ENCODE measurements at places on chromosomes 12 and 14.

- DNase-seq: no peak
These were observed 18.7 kb downstream of the HELB start for GRCh38 chr12:66320996-66321395.

DNA sequence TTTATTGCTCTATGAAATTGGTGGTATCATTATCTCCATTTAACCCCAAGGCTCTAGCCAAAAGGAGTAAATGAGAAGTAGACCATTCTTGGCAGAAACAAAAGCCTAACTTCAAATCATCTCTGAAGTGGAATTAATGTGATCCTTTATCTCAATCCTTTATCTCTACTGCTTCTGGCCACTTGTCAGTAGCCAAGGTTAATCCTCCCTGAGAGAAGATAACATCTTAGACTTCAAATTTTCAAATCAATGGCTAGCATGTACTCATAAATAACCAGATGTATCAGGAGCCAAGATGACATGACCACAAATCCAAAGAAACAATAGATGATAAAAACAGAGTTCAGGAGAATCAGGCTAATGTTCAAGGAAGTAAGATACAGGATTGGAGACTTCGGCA lies 123.1 kb upstream of the RASSF8 start:
- DNase-seq: no peak

DNA sequence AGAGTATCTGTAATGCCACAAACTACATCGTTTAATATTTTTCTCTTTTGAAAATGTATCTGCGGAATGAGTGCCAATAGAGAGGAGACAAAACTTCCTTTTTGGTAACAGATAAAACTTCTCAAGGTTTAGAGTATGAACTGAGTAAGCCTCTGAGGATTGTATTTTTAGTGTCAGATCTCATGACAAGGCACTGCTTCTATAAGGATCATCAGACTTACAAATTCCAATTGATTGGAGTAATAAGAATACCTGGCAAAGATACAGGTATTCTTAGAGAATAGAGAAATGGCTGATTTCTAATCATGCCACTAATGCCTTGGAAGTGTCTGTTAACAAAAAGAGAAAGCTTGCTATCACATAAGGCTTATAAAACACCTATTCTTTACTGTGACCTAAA lies 45.3 kb downstream of the SLC35F4 start:
- DNase-seq: no peak

DNA sequence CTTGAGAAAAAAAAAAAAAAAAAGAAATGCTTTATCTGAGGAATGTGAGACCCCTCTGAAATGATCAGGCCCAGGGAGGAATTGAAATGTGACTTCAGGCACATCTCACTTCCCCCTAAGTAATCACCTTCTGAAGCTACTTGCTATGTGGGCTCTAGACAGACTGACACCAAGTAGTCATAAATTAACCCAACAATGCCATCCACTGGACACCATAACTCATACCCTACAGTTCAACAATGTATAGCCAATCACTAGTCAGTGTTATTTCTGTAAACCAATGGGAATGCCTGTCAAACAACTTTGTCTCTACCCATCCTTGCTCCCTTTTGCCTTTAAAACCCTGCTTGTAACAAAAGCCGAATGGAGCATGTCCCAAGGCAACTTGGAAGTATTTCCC lies 182.7 kb upstream of the TMPO start:
- no peak for DNase-seq

DNA sequence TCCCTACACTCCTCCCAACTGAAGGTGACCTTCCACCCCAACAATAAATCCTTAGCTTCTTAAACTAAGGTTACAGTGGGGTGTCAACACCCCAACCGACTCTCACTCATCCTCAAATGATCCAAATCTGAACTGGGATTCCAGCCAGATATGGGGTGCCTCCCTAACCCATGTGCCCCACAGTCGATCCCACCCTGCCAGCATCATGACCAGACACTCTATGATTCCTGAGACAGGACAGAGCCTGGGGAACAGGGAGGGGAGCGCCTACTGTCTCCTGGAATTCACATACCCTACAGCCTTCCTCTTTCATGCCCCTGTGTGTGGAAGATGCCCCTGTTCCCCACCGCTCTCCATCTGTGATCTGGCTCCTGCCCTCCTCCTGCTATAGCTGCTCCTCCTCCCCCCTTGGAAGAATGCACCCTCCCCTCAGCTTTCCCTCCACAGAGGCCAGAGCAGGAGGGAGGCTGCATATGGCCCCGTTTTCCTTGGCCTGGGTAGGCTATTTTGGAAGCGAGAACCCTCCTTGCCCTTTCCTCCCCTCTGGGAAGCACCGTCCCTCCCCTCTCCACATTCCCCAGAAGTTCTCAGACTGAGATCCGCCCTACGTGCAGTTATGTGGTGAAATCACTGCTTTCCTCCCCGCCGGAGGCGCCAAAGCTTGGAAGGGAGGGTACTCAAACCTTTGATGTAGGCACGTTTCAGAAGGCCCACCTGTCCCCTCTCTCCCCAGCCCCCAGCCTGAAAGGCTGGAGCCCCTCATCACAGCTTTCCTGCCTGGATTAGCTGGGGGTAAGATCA lies 48.0 kb downstream of the SMUG1 start:
- no peak for DNase-seq

DNA sequence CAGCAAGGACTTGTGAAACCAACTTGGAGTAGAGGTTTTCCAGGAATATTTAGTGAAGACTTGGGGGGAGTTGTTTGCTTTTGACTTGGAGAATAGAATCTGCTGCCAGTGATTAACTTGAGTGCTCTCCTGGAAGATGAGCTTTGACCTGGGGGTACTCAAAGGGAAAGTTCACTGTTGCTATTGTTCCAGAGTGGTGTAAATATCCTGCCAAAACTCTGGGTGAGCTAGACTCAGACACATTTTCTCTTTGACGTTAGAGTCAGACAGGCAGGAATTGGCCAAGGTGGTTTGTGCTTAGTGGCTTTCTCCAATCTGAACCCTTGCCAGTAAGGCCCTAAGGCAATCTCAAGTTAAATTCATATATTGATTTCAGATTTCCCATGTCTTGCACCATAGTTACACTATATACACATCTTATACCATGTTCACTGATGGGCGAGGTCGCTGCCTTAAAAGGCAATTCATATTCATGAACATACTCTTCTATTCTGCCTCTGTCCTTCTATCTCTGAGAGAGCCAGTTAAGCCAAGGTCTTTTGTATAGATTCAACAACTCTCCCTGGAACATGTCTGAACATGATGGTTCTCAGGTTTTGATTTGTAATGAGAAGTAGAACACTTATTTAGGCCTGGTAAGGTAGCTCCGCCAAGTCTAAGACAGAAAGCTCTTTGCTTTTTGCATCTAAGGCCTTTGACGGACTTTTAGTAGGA lies 204.6 kb upstream of the SLC38A2 start:
- DNase-seq: no peak

DNA sequence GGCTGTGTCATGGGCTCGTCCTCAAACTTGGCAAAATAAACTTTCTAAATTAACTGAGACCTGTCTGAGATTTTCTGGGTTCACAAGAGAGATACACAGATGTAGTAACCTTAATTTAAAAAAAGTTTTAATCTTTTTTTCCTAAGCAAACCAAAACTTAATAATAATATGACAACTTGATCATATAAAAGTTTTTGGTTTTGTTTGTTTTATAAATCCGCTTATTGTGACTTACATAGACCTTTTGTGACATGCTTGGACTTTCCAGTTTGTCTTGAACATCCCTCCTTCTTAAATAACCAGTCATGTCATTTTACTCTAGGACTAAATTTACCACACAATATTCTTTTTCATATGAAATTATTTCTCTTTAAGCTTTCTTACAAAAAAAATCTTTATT lies 8.5 kb downstream of the RDH12 start:
- DNase-seq: no peak

- no peak for DNase-seq
These were observed 4.7 kb upstream of the TUBA1C start for GRCh38 chr12:49260166-49260565.

DNA sequence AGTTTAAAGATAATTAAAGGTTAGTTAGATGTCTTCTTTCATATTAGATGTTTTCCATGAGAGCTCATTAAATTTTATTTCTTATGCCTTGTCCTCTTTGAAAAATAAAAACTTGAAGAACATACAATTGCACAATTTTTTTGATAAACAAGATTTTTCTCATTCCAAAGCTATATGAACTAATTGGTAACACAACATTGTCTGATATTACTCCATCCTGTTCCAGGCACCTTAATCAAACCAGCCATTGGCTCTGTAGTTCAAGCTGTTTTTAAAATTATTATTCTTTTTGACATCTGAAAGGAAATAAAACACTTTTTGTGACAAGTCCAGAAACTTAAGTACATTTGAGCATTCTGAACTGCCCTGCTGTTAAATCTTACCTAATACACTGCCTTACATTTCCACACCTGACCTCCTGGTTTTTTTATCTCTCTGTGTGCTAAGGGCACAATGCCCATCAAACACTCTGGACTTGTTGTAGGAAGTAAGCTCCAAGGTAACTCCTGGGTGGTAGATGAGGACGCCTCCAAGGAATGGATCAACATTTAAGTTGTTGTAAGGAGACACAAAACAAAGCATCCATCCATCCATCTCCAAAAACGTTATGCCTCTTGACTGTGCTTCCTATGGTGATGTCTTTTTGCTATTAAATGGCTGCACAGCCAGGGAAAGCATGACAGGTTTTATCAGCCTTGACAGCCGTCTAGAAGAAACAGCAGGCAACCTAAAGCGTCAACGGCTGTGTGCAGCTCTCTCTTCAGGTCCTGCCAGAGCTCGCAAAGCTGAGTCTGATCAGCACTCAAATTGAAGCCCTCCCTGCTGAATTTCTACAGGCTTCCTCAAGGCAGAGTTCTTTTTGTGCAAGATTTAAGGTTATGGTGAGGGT lies 449.9 kb upstream of the FLRT2 start:
- no peak for DNase-seq

DNA sequence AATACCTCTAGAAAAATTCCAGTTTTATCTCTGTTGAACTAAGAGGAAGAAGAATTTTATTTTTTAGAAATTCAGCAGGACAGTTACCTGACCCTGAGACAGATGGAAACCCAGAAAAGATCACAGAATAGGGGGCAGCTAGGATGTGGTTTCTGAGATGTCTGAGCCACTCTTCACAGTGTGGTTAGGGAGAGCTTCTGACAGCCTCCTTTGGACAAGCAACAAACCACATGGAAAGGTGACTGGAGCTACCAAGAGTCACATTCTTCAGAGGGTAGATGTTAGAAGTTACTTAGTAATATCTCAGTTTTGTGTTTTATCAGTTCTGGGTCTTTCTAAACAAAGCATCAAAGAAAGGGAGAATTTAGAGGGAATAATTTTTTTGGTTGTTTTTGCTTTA lies 117.3 kb upstream of the NAP1L1 start:
- no peak for DNase-seq

- no peak for DNase-seq
These were observed 54.3 kb downstream of the MAP3K9 start for GRCh38 chr14:70754991-70755390.

- DNase-seq: no peak
These were observed 81.9 kb upstream of the GTF2A1 start for GRCh38 chr14:81302638-81303037.

- DNase-seq: no peak
These were observed 39.4 kb downstream of the NCOR2 start for GRCh38 chr12:124527861-124528561.

DNA sequence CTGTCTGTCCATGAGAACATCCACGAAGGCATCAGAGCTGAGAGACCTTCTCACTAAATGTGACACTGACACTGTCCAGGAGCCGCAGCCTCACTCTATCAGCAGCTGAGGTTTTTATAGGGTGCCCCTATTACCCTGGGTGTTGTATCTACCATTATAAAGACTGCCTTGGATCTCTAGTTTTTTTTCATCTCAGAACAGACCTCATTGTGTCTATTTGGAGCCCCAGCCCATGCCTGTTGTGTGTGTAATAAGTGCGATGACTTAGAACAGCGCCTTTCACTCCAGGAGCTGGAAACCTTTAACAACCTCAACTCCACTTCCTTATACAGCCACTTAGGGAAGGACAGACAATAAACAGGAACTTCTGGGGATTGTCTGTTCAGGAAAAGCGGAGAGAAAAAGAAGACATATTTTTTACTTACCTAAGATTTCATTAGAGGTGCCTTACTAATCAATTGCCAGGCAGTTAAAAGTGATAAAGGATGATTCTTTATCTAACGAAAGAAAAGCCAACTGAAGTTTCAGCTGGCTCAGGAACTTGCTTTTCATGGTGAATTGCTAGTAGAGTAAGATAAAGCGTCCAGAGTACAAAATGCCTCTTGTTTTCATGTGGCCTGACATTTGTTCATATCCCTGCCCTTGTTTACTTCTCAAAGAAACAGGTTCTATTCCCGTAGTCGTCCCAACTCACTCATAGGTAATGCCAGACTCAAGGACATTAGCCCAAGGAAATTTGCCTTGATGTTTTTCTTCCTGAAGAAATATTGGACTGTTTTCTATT lies 420.6 kb downstream of the RAD51B start:
- DNase-seq: no peak

All from GF-D8 (cell line).